ENCODE measurements at places on chromosomes 5 and 9.
A peak's percentile ranks its signal among the peaks of the same experiment; 100 is the strongest.

GRCh38 chr5:172795318-172795977 is 24.5 kb upstream of the DUSP1 start:
- DNase-seq: no peak

DNA sequence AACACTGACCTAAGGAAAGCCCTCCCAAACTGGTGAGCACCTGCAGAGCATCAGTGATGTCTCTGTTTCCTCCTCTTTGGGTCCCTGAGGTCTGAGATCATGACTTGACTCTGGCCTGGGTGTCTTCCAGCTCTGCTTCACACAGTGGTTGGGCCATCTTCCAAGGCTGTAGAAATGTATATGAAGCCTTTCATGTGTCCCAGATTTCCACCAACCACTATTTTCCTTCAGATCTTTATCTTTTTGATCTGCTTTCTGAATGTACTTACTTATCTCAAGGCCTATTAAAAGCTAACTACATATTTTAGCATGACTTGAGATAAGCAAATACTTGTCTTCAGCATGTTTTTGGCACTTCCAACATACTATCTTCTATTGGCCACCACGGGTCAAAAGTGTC is 47.1 kb downstream of the PRELID2 start:
- DNase-seq: no peak

- no peak for DNase-seq
These were observed 534.5 kb downstream of the BNC2 start for GRCh38 chr9:16335788-16336580.

- peak; percentile 45 for DNase-seq
These were observed 639 bp downstream of the PCDH1 start for GRCh38 chr5:141877356-141878185.

Data from activated CD4-positive, alpha-beta T cell treated with anti-CD3 and anti-CD28 coated beads for 48 hours (primary cell).